Upper lobe of right lung (tissue), 1 donor: ENCODE measurements at places on chromosomes 7 and 10.

DNA sequence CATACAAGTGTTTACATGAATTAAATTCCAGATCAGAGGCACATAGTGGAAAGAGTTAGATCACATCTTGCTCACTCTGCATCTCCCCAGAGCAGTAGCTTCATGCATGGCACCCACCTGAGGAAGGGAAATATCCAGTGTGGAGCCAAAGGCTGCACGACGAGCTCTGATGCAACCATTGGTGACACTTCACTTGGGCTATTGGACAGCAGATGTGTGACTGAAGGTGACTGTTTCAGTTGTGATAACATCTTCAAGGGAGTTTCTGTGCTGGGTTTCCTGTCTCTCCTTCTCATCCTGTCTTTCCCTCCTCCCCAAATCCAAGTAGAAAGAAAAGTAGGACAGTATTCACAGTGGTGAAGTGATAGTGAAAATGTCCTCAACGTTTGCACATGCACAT is 115.0 kb downstream of the TAF3 start:
- no peaks in the 10 kb centered on the region for H3K4me1 ChIP-seq
- no peak for DNase-seq
- no peak overlapping the region for H3K4me3 ChIP-seq
- no peak overlapping the region for H3K27ac ChIP-seq

DNA sequence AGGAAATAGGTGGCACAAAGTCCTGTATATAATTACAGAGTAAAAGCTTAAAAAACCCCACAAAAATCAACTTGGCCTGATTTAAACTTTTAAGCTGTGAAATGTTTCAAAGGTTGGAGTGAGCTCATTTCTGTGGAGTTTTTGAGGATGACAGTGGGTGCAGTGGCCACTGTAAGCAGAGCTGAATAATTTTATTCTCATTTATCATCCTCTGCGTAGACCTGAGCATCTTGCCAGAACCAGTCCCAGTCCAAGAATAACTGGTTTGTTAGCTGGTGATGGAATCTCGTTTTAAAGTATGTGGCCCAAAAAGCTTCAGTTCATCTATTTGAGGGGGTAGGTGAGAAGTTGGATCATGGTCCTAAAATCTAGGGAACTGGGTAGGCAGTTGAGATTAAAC is 4.4 kb downstream of the BMPER start:
- H3K27me3 ChIP-seq, result peaks cover 25% of the 10 kb centered on the region
- no peaks in the 10 kb centered on the region for H3K36me3 ChIP-seq

DNA sequence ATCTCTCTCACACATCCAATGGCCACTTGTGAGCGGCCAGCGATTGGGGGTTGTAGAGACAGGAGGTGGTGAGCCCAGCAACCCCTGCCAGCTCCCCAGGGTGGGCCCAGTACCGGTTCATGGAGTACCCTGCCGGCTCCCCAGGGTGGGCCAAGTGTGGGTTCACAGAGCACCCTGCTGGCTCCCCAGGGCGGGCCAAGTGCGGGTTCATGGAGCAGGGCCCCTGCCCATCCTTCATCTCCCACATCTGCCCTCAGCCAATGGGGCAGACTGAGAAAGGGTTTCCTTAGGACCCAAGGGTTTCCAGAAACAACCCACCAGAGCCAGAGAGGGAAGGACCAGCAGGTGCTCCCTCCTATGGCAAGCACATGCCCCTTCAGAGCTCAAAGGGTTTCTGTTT is 21.4 kb upstream of the SLIT1 start:
- H3K27ac ChIP-seq, result no peak overlapping the region
- H3K36me3 ChIP-seq, result no peaks in the 10 kb centered on the region
- DNase-seq, result no peak
- no peaks in the 10 kb centered on the region for H3K4me1 ChIP-seq

GRCh38 chr7:11831156-11831735 is 752 bp downstream of the THSD7A start:
- H3K36me3 ChIP-seq, result no peaks in the 10 kb centered on the region
- H3K4me1 ChIP-seq, result no peaks in the 10 kb centered on the region
- no peak for DNase-seq
- no peaks in the 10 kb centered on the region for H3K27me3 ChIP-seq
- H3K4me3 ChIP-seq, result peak overlapping the region; percentile 55

GRCh38 chr10:54203401-54203800 is 597.6 kb downstream of the PCDH15 start:
- no peaks in the 10 kb centered on the region for H3K4me1 ChIP-seq
- H3K4me3 ChIP-seq, result no peak overlapping the region
- no peak overlapping the region for H3K27ac ChIP-seq
- no peaks in the 10 kb centered on the region for H3K27me3 ChIP-seq
- no peaks in the 10 kb centered on the region for H3K36me3 ChIP-seq

DNA sequence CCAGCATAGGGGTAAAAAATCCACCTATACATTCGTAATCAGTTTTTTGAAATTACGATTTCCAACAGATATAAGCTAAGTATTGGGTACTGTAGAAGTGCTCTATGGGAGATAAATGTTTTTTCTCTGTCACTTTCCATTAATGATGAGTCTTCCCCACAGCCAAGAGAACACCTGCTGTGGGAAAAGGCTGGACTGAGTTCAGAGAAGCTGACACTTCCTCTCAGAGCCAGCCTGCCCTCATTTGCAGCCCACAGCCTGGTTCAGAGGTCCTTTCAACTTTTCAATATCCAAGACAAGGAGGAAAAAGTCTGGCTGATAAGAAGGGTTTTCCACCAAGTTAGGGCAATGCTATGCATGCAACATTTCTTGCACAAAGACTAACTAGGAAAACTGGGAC is 64.5 kb upstream of the DNAJB12 start:
- H3K27ac ChIP-seq, result no peak overlapping the region
- peaks cover 18% of the 10 kb centered on the region for H3K36me3 ChIP-seq
- DNase-seq, result no peak
- no peak overlapping the region for H3K4me3 ChIP-seq
- H3K27me3 ChIP-seq, result no peaks in the 10 kb centered on the region
- H3K4me1 ChIP-seq, result no peaks in the 10 kb centered on the region

DNA sequence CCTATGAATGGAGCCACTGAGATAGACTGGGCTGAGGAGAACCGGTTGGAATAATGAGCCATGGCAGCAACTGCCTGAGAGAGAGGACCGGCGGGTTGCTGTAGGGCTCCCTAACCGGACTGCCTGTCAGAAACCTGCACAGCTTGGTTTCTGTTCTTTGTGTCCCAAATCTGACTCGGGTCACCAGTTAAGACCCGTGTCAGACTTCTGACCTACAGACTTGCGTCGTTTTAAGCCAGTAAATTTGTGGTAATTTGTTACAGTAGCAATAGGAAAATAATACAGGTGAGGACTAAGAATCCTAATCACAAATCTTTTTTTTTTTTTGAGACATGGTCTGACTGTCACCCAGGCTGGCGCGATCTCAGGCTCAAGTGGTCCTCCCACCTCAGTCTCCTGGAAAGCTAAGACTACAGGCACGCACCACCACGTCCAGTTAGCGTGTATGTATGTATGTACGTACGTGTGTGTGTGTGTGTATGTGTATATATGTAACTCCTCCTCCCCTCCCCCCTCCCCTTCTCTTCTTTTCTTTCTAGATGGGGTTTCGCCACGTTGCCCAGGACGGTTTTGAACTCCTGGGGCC is 672 bp upstream of the DDX56 start:
- H3K4me3 ChIP-seq, result peak overlapping the region; percentile 86
- peak overlapping the region; percentile 95 for H3K27ac ChIP-seq
- DNase-seq, result no peak
- peaks cover 19% of the 10 kb centered on the region for H3K4me1 ChIP-seq

DNA sequence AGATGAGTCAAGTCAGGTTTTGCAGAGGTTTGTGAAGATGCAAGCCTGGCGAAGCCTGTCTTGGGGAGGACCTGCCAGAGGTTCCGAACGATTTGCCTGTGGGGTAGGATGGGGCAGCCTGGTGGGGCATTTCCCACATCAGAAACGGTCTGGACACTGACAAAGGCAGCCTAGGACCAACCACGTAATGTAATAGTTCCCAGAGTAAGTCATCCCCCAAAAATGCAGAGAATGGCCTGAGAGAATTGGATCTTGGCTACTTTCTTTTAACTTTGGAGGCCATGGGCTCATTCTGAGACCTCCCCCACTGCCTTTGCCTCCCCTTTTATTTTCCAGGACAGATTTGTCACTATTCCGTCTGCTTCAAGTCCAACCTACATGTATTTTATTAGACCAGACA is 168.9 kb upstream of the SH2B2 start:
- DNase-seq, result peak; percentile 18
- H3K27me3 ChIP-seq, result no peaks in the 10 kb centered on the region
- H3K4me3 ChIP-seq, result no peak overlapping the region
- peaks cover 15% of the 10 kb centered on the region for H3K4me1 ChIP-seq

DNA sequence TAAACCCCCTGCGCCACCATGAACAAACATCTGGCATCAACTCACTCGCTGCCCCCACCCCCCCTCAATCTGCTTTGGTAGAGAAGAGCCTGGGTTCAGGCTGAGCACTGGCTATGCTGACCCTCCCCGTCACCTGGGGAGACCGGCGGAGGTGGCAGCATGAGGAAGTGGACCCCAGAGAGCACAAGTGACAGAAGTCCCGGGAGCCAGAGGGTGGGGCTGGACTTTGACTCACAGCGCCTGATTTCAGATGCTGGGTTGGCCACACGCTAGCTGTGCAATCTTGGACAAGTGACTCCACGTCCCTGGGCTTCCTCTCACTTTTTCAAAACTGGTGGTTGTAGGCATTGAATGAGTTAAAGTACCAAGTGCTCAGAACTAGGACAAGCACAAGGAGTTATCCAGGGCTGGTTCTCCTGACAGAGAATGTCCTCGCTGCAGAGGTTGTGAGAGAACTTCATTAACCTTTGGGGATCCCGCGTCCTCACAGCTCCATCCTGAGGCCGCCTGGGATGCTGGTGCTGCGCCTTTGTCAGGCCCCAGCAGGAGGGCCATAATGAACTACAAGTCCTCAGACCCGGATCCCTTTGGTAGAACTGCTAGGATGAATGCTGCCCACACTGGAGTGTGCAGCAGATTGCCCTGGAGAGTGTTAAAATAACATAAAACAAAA is 48.8 kb upstream of the RASGEF1A start:
- no peaks in the 10 kb centered on the region for H3K36me3 ChIP-seq
- no peak for DNase-seq
- no peak overlapping the region for H3K27ac ChIP-seq
- no peaks in the 10 kb centered on the region for H3K4me1 ChIP-seq

GRCh38 chr10:9289811-9290210 is 1235.3 kb downstream of the GATA3 start:
- no peak overlapping the region for H3K4me3 ChIP-seq
- no peak overlapping the region for H3K27ac ChIP-seq
- H3K4me1 ChIP-seq, result no peaks in the 10 kb centered on the region
